AG09309 (cell line): ENCODE measurements at places on chromosomes 3 and 15.

- DNase-seq, result no peak
Observed at GRCh38 chr3:153783106-153783505, 338.1 kb upstream of the ARHGEF26 start.

DNA sequence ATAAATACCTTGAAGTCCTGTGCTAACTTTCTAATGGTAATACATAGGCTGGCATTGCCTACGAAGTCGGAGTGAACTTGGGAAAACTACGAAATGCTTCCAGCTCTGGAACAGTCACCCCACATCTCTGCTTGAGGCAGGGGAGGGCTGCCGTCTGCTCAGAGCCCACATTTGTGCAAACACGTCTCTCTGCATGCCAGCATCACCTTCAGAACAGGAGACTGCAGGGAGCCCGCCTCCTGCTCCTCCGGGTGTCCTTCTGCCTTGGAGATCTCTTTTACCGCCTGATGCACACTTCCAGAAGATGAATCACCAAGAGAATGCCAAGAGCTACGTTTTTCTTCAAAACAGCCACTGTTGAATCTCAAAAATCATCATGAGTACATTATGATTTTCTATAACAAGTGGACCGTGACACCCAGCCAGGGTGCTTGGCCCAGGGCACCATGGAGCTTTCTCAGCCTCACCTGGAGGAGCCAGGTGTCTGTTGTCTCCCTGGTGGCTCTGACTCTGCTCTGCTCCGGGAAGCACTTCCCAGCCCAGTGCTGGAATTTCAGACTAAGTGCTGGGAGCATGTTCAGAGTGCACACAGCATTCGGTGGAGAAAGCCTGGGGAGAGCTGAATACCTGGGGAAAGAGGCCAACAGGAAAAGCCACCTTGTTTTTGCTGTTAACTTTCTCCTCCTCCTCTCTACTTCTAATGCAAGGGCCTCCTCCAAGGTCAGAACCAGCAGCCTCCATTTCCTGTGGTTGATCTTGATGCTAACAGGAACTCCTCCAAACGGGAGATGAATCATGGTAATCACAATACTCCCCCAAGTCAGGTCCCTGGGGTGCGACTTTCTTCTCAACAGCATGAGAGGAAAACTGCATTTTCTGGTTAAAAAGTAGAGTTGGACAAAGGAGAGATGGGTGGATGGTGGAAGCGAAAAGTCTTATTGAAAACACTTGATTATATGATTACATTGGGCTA is 467.7 kb downstream of the GABRG3 start:
- no peak for DNase-seq

GRCh38 chr3:134148534-134148933 is 102.1 kb downstream of the RYK start:
- no peak for DNase-seq

DNA sequence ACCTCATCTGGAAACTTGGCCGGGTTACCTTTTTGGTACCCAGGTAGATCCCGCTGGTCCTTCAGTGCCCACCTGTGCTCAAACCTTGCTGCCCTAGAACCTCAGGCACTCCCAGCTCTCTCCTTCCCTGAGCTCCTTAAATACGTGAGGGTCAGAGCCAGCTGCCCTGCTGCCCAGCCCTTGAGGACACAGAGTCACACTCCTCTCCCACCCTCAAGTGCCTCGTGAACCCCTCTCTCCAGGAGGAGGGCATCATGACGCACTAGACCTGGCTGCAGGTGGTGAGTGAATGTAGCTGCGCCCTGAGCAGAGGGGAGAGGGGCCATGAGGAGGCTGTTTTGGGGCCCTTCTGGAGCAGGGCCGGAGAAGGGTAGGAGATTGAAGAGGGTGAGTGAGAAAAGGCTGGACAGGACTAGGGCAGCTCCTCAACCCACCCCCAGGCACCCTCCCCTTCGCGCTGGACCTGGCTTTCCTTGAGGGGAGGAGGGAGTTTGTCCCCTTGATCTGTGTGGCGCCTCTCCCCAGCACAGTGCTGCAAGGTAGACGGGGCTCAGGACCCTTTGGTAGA is 941 bp downstream of the SLC12A8 start:
- DNase-seq, result no peak

DNA sequence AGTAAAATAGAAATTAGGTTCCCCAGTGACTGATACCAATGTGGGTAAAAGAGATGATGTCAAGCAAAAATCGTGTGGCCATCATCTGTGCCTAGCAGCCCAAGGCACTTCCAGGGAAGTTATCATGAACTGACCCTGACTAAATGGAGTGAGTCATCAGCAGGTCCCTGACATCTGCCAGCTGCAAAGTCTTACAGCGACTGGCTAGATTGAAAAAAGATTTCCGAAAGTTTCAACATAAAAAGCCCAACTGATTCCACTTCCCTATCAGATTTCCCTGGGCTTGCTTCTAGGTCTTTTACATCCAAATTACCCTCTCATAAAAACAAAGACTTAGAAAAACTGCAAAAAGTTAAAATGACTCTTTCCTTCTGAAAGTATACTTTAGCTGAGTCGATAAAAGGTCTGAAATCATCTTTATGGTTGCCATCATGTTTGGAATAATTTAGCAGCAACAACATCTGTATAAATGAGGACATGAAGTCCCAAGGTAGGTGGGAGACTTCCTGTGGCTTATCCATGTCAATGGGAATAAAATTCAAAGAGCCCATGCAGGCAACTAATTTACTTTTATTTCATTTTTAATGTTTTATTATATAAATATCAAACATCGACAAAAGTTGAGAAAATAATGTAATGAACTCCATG is 342.8 kb downstream of the ERC2 start:
- peak; percentile 34 for DNase-seq

GRCh38 chr3:138375447-138375846 is 27.1 kb downstream of the MRAS start:
- no peak for DNase-seq
